ENCODE measurements at places on chromosomes 3 and 15.

- DNase-seq: no peak
Measured at GRCh38 chr3:88918841-88919240, 188.6 kb upstream of the EPHA3 start.

- no peak for DNase-seq
Measured at GRCh38 chr3:16151109-16151508, 23.4 kb upstream of the GALNT15 start.

DNA sequence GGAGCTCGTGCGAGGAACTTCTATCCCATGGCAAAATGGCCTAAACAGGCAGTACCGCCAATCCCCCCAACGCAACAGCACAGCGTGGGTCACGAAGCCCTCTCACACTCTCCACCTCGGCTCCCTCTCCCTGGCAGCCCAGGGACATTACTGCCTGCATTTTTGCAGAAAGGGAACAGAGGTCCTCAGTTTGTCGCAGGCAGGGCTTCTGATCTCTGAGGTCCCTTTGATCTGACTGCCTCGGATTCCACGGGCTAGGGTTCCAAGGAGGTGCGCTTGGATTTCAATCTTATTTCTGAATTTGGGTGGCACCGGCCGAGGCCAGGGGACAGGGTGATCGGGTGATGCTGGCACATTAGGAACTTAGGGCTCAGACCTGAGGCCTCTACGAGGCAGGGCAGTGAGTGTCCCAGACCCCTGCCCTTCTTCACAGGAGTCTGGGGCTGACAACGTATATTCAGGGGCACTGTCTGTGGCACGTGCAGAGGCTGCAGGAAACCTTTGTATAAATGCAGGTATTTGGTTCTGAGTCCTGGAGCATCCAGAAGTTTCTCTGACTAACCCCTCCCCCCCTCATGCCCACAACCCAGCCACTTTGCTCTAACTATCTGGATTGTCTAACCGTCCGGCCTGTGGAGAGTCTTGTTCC, 197.9 kb downstream of the XXYLT1 start:
- DNase-seq: no peak

- no peak for DNase-seq
Measured at GRCh38 chr15:62833646-62834045, 208.9 kb upstream of the TPM1 start.

DNA sequence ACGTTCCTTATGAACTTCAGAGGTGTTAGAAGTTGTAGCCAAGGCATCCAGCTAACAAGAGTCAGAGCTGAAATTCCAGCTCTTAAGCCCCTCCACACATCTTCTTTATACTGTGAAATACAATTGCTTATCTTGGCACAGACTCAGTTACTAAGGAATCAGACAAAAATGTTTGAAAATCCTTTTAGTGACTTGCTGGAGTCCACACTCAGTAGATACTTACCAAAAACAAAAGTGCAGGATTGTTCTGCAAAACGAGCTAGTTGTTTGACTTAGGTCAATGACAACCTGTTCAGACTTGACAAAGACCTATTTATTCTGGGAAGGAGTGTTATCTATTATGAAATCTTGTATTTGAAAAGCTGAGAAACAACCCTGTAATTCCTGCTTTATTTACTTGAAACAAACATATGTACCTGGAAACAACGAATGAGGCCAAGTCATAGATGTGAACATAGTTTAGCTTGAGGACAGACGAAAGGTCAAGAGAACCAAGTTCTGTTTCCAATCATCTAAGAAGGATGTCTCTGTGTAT, 38.5 kb downstream of the B3GNT5 start:
- DNase-seq: no peak

DNA sequence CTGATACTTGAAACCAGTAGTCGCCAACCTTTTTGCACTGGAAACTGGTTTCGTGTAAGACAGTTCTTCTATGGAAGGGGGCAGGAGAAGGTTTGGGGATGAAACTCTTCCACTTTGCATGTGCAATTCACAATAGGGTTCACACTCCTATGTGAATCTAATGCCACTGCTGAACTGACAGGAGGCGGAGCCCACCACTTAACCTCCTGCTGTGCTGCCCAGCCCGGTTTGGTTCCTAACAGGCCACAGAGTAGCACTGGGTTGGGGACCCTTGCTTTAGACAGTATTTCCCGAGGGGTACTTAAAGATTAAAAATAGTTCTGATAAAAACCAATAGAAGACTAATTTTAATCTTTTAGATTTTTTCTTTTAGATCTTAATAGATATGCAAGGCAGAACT, 11.1 kb downstream of the TFG start:
- DNase-seq: no peak

DNA sequence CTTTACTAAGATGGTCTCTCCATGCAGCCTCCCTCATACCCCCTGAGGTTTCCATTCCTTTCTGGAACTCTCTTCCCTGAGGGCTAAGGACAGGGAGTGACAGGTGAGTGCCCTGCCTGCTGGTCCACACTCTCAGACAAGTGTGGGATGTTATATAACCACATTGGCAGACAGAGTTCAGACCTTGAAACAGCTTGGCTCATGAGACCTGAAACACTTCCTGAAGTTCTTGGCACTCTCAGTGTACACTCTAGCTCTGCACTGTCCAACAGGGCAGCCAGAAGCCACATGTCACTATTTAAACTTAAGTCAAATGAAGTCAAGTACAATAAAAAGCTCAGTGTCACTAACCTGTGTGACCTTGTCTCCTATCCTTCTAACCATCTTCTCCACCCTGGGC, 188.5 kb downstream of the ZNF621 start:
- DNase-seq: no peak

- no peak for DNase-seq
Measured at GRCh38 chr3:168417016-168417415, 321.3 kb upstream of the GOLIM4 start.

- DNase-seq: no peak
Measured at GRCh38 chr15:67158367-67158766, 93.0 kb downstream of the SMAD3 start.

- no peak for DNase-seq
Measured at GRCh38 chr3:74844428-74844827, 230.0 kb upstream of the CNTN3 start.

DNA sequence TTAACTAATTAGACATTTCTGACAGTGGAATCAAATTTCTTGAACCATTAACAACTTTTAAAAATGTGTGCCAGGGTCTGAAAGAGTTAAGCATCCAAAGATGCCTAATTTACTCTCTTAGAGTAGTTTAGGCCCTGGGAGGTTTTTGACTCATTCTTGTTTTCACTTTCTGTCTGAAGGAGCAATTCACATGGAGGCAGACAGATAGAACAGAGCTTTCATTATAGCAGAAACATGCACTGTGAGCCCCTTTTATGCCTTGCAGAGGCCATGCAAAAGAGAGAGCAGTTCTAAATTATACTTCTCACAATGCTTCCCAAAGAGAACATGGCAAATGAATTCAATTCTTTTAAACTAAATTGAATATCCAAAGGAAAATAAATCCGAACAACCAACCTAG, 554.8 kb downstream of the MFSD1 start:
- no peak for DNase-seq

GRCh38 chr15:39267685-39268084, 313.2 kb upstream of the THBS1 start:
- DNase-seq: no peak

- DNase-seq: peak; percentile 78
Measured at GRCh38 chr3:150409512-150410310, 1.6 kb downstream of the TSC22D2 start.

DNA sequence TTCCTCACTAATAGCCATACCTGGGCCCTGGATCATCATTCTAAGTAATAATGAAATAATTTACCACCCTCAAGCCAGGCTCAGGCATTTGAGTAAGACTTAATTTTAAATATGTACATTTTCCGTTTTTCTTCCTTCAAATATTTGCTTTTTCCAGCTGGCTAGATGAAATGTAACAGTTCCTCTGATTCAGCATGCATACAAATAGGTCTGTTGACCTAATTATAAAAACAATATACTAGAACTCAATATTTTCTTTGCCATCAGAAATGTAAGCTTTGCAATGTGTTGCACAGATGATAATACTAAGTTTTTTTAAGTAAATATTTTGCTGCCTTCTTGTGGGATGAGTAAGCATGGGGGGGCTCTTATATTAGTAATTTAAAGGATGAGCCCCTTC, 91.6 kb downstream of the FEZF2 start:
- DNase-seq: no peak

DNA sequence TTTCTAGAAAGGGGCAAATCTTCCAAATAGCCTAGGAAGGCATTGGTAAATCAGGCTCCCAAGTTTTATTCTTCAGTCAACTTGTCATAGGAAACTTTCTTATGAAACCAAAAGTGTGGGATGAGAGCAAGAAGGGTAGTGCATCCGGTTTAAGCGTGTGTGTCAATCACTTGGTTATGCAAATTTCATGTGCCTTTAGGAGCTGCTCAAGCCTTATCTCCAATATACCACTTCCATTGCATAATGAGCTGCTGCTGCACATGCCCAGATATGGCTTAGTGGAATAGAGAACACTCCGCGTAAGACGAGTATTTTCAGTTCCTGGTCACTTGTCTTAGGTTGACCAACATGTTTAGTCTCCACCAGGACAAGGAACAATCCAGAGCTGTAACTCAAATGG, 242.1 kb downstream of the CBLB start:
- DNase-seq: no peak

DNA sequence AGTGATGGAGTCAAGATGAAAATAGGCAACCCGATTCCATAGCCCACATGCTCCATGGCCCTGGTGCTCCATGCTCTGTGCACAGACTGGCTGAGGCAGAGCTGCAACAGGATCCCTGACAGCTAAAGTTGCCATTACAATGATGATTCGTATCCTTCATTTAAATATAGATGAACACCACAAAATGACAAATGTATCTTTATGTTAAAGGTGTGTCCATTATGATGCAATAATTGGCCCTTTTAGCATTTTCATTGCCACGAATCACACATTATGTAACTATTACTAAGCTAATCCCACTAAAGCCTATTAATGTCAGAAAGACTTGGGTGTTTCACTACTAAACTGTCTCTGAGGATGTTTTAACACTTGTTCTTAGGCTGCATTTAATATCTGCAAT, 270.2 kb upstream of the THBS1 start:
- no peak for DNase-seq

- no peak for DNase-seq
Measured at GRCh38 chr3:40847551-40847992, 322.8 kb downstream of the ZNF621 start.

GRCh38 chr3:169886671-169887070, 16.9 kb upstream of the LRRC31 start:
- no peak for DNase-seq

DNA sequence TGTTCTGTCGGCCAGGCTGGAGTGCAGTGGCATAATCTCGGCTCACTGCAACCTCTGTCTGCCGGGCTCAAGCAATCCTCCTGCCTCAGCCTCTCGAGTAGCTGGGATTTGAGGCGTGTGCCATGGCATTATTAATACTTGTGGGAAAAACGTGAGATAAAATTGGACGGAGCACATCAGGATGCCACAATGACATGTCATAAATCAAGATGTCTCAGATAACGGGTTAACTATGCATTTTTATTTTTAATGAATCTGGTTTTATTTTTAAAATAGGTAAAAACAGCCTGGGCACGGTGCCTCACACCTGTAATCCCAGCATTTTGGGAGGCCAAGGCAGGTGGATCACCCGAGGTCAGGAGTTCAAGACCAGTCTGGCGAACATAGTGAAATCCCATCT, 212.8 kb downstream of the TBC1D5 start:
- DNase-seq: no peak

GRCh38 chr15:34993412-34993811, 5.3 kb upstream of the ZNF770 start:
- no peak for DNase-seq

DNA sequence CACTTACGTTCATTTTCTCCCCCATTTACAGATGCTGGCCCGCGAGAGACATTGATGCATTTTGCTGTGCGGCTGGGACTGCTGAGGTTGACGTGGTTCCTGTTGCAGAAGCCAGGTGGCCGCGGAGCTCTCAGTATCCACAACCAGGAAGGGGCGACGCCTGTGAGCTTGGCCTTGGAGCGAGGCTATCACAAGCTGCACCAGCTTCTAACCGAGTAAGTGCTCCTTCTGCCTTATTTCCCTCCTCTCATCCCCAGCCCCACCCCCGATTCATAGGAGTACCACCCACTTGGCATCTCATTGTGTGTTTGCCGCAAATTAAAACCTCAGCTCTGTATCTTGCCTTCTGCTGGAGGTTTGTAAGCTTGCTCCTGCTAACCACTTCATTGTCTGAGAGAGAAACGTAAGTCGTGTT, 163.3 kb downstream of the AKAP13 start:
- peak; percentile 33 for DNase-seq

DNA sequence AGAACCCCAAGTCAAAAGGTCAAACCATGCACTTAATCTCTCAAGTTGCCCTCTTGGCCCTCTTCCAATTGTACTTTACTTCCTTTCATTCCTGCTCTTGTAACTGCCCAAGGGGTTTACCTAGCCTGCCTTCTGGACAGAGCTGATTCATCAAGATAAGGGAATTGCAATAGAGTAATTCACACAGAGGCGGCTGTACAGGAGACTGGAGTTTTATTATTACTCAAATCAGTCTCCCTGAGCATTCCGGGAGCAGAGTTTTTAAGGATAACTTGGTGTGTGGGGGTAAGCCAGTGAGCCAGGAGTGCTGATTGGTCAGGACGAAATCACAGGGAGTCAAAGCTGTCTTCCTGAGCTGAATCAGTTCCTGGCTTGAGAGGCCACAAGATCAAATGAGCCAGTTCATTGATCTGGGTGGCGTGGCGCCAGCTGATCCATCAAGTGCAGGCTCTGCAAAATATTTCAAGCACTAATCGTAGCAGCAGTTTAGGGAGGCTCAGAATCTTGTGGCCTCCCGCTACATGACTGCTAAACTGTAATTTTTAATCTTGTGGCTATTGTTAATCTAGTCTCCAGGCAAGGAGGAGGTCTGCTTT, 590.0 kb downstream of the EPHA3 start:
- DNase-seq: no peak

GRCh38 chr3:73624017-73624820, 522 bp downstream of the PDZRN3 start:
- no peak for DNase-seq

DNA sequence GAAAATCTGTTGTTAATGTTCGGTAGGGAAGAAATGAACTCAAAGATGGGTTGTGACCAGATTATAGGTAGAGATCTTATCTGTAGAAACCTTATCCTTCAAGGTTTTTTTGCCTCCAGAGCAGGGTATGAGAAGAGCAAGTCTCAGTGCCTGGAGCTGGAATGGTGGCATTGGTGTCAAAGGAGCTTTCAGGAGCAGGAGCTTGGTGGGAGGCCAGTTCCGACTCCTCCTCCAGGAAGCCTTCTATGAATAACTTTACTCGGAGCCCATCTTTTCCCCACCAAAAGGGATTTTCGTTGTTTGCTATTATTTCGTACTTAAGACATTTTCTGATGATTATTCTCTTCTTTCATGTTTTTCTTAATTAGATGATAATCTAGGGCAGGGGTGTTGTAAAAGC, 91.8 kb downstream of the GHSR start:
- no peak for DNase-seq

DNA sequence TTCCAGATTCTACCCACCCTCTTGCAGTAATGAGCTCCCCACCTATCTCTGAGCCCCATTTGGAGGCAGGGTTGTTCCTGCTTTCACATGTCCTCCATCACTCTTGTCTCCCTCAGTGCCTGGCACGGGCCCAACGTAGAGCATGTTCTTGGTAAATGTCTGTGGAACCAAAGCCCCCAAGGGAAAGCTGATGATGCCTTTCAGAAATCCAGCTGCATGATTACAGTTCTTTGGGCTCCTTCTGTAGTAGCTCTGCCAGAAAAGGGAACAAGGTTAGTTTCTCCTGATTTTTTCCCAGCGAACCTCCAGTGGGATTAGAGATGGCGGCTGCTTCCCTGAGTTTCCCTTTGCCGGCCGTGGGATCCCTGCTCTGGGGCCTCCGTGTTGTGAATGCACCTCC, 39.3 kb downstream of the CGNL1 start:
- no peak for DNase-seq
